Cardiac fibroblast (primary cell): ENCODE measurements at places on chromosomes 13 and 19.

DNA sequence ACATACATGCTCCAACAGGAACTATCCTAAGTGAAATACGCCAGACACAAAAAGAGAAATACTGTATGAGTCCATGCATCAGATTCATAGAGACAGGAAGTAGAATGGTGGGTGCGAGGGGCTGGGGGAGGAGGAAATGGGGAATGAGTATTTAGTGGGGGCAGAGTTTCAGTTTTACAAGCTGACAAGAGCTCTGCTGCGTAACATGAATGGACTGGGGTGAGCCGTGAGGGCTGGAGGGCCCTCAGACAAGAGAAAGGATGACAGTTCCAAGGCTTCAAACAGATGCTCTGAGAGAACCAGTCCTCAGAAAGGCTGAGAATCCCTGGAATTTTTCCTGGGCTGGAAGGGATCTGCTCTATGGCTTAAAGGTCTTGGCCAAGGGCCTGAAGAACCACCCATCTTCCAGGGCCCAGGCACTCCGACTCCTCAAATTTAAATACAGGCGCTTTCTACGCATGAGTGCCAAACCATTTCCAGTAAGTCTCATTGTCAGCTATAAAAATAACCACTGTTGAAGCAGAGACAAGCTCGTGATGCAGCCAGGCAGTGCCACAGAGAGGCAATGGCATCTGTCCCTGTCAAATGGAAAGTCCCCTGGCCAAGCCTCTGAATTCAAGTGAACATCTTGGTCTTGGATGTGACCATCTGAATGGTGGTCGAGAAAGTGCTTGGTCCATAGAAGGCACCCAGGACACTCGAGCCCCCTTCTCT lies 17.5 kb downstream of the KLF2 start:
- no peak for DNase-seq

DNA sequence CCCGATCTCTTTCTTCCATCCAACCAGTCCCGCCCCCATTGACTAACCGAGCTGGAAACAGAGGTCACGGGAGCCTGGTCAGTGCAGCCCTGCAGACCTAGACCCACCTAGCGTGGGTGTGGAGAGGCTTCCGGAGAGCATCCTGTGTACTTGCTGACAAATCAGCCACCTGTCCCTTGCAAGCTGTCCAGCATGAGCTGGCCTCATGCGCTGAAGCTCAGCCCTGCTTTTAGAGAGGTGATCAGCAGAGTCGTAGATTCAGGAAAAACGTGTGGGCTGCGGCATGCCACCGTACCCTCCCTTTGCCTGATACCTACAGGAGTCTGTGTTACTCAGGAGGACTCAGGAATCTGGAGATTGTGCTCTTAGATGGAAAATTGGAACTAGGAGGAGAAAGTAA lies 80.3 kb upstream of the UQCRFS1 start:
- no peak for DNase-seq

DNA sequence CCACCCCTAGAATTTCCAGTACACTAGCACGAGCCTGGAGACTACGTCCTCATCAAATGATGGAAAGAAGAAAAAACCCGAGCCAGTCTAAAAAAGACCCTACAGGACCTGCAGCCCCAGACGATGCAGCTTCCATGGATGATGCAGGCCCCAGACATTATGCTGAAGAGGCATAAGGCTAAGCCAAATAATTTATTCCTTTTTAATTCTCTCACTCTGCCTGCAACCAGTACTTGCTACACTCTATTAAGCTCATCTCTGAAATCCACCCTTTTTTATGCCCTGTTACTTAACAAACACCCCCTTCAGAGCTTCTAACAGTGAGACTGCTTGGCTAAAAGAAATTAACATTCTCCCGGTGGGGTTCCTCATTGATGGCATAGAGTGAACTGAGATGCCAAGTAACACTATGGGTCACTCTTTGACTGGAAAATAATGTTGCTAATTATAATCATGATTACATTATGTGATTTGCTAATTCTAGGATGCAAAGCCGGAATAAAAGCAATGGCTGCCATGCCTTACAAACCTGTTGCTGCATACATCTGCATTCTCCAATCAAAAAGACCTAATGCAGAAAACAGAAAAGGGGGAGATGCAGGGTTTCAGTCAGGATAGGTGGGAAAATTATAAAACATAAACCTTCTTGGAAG lies 1462.4 kb downstream of the UQCRFS1 start:
- DNase-seq = no peak

DNA sequence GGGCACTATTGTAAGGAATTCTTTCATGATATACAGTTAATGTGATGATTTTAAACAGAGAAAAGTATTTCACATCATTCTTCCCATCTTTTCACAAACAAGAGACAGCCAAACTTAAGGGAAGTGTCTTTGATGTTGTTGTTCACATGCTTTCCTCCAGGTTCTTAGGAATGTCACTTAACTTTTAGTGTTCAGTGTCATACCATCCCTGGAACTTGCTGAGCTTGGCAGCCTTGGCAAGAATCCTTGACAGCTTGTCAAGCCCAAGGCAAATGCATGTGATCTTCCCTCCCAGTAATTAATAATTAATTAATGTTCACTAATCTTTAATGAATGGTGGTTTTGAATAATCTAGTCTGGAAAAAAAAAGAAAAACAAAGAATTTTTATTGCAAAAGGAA lies 727.9 kb upstream of the PRR20A start:
- DNase-seq = no peak

DNA sequence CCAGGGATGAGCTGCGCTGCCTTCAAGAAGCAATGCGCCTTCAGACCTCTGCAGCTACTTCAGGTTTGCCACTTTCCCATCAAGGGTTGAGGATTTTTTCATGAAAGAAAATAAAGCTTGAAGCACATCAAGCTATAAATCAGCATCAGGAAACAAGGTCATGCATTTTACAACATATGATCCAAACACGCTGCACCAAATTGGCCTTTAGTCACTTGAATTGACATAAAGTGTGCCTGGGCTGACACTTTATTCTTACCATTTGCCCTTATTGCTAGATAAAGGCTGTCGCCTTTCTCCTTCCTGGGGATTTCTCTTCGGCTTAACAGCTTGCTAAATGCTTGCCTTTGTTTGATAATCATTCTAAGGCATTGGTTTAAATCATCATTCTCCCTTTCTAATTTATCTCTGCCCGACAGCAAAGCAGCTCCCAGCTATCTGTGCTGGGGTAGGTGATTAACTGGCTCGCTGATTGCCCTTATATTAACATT lies 87.7 kb downstream of the LHFPL6 start:
- DNase-seq = no peak

DNA sequence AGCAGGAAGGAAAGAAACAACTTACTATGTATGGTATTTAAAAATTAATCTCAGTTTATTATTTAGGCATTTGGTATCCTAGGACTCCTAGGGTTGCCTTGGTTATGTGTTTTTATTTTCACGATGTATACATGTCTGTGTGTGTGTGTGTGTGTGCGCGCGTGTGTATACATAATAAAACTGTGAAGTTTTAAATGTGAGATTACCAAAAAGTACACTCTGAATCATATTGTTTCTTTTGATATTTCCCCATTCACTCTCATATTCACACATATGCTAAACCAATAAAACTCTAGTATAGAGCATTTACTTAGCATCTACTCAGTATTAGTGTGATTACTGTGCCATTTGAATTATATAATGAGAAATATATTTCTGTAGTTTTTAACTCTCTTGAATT lies 30.8 kb upstream of the NDFIP2 start:
- no peak for DNase-seq

GRCh38 chr19:19101540-19101939 lies 36.7 kb downstream of the TMEM161A start:
- no peak for DNase-seq

DNA sequence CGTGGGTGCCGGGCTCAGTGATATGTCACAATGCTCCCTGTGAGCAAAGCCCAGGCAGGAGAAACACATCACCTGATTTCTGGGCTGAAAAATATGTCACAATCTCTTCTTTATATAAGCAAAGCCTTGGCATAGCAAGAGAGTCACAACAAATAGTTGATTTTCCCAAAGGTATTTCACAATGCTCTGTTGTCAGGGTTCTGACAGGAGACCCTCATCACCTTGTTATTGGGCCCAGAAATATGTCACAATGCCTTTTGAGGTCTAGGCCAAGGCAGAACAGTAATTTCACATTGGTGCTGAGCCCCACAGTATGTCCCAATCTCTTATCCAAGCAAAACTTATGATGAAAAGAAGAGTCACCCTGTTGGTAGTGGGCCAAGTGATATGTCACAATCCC lies 125.7 kb downstream of the ZNF675 start:
- no peak for DNase-seq

- DNase-seq = no peak
These were observed 1.4 kb upstream of the FDX2 start for GRCh38 chr19:10317045-10317856.

GRCh38 chr19:48491793-48492123 lies 19.9 kb downstream of the LMTK3 start:
- no peak for DNase-seq

DNA sequence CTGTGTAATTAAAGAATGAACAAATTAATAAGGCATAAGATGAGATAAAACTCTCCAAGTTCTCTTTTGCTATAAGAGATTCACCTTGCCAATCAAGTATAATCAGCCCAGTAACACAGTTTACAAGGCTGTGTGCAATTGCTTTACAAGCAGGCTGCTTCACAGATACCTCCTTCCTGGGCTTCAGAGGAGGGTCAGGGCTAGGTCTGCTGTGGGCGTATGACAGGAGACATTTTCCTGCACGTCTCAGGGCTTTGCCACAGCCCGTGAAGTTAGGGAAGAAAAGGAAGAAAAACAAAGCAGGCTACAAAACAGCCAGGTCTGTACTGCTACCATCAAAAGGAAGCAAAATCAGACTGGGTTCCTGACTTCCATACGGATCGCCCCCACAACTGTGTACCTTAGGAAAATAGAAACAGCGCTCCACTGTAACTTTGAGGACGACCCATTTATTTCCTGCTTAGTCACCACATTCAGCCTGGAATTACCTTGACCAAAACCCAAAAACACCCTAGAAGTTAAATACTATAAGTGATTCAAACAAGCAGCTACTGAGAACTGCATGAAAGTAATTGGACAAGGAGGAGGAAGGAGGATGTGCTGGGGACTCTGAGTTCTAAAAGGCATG lies 12.4 kb downstream of the EFNB2 start:
- DNase-seq = no peak

DNA sequence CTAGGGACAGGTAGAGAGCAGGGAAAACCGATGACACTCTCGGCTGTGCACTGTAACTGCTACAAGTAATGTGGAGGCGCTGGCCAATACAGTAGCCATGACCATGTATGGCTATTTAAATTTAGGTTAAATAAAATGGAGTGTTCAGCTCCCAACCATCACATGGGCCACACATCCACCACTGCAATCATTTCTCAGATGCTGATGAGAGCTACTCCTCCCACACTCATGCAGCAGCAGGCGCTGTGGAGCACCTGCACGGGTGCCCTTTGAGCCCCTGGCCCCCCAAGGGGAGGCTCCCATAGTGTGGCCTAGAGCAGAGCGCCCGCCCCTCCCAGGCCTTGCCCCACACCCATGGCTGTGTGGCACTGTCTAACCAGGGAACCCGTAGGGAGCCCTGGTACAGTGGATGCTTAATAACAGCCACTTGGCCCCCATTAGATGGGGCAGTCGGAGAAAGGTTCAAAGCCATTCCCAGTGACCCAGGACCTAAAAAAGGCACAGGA lies 6.0 kb downstream of the ACP4 start:
- DNase-seq = no peak

DNA sequence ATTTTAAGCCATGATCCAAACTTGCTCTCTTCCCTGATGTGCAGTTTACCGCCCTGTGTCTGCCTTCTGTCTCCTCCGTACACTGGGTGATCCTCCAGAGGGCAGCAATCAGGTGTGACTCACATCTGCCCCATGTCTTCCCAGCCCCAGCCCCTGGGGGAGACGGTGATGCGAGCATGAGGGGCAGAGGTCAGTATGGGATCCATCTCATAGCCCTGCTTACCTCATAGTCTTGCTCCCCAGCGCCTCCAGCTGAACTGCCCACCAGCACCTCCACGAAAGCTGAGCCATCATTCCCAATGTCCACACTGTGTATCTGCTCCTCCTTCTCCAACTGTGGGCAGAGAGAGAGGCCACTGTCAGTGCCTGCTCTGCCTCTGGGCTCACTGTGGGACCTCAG lies 14.6 kb downstream of the XRCC1 start:
- DNase-seq = peak; percentile 60

DNA sequence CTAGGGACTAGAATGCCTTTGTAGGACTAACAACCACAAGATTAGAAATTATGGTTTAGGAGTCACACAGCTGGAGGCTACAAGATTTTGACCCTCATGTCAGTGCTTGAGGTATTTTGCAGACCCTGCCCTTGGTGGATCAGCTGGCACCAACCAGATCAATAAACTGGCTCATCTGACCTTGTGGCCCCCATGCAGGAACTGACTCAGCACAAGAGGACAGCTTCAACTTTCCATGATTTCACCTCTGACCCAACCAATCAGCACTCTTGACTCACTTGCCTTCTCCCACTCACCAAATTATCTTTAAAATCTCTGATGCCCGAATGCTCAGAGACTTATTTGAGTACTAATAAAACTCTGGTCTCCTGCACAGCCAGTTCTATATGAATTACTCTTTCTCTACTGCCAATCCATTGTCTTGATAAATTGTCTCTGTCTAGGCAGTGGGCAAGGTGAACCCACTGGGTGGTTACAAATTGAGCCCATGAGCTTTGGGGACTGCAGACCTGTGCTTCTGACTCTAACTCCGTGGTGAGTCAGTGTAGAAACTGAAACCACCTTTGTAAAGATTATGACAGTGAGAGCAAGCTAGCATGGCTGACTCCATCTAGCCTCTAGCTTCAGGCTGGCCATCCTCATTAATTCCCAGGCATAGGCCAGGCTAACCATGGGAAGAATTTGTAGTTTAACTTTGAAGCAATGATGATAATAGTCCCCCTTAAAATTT lies 33.9 kb upstream of the CEACAM8 start:
- no peak for DNase-seq

DNA sequence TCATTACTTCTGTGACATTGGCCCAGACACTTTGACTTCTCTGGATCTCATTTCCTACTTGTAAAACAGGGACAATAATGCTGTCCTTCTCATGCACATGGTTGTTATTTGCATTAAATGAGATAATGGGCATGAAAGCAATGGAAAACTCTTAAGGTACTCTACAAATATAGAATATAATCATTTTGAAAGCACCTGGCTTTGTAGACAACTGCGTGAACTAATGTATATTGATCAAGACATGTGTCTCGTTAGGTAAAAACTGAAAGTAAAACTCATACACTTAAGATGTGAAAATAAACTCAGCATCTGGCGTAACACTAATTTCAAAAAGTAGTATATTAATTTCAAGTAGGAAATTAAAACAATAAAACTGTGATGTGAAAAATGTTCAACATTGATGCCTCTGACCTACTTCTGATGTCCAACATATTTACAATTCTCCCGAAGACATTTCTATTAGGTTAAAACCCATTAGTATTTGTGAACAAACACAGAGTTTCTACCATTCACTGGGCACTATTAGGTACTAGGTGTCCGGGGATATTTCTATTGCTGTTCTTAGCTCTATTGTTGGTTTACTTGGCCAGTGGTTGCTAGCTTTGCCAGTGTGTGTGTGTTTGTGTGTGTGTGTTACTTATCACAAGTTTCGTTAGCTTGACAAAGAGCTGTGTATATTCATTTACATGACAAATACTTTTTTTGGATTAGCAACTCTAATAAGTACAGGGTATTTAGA lies 220.5 kb downstream of the KCNRG start:
- no peak for DNase-seq
